CMK (cell line): ENCODE measurements at places on chromosomes 3 and 15.

DNA sequence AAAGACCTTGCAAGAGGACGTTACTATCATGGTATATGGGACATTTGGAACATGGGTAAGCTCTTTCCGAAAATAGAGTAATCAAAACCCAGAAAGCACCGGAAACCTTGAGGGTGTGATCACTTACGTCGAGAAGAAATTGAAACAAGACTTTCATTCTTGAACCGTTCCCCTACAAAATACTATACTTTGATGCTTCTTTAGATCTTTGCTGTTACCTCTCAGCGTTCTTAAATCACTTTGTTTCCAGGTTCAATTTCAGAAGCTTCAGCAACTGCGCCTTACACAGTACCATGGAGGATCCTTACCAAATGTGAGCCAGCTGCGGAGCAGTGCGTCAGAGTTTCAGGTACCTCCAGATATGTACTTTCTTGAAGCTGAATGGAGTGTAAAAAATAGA is 10.1 kb downstream of the CRTC3 start:
- no peak for DNase-seq

- DNase-seq: no peak
Measured at GRCh38 chr3:11434563-11435096, 162.4 kb downstream of the ATG7 start.

DNA sequence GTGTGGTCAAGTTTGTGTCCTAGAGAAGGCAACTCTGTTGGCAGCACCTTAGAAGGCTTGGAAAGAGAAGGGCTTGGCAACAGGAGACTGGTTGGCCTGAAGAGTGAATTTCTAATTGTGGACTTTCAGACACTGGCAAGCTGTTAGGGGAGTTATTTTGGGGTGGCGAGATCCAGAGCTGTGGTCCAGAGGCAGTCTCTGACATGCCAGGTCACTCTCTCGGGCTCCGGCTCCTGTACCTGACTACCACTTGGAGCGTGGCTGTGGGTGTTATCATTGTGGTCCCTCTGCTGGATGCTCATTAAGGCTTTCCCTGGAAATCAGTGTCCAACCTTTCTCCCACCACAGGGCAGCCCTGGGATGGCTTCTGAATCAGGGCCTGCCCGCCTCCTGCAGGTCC is 209.0 kb downstream of the SLCO3A1 start:
- no peak for DNase-seq

GRCh38 chr3:39748002-39748401 is 61.4 kb upstream of the MYRIP start:
- DNase-seq: no peak

DNA sequence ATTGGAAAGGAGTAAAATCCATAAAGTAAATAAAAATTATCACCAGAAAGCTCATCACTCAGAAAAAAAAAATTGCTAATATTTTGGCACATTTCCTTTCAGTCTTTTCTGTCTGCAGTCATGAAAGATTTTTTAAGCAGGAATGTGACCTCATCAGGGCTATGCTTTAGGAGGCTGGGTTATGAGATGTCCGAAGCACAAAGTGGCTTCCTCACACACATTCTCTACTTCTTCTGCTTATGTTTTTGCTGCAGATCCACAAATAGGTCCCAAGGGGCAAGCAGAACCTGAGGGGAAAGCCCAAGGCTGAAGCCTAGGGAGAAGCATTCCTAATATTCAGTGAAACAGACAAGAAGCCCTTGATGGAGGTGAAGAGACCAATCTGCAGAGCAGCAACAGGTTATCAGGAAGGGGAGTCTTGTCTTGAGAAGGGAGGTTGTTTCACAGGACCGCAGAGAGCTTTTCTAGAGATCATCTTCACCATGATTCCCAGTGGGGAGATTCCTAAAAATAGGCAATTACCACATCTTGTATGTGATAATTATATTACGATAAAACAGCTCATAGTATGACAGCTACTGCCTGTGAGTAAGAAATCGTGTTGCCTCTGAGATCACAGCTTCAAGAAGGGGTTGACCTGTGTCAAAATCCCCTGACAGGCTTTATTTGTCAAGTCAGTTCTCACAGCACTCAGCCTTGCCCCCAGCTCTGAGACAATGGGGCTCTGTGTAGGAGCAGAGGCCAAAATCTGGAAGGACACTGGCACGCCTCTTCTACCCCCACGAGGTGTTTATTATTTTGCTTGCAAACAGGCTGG is 60.5 kb downstream of the IGF2BP2 start:
- no peak for DNase-seq

DNA sequence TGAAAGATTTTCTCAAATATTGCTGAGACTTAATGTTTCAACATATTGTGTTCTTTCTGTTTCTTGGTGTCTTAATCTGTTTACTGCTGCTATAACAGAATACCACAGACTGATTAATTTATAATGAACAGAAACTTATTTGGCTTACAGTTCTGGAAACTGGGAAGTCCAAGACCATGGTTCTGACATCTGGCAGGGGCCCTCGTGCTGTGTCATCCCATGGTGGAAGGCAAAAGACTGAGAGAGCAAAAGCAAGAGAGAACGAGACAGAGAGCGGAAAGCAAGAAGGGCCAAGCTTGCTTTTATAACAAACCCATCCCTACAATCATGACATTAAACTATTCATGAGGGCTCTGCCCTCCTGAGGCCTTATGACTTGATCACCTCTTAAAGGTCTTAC is 88.7 kb downstream of the ARNT2 start:
- no peak for DNase-seq

GRCh38 chr3:76134166-76134565 is 348.8 kb upstream of the ZNF717 start:
- no peak for DNase-seq

GRCh38 chr15:92452143-92452542 is 58.5 kb downstream of the ST8SIA2 start:
- DNase-seq: no peak

DNA sequence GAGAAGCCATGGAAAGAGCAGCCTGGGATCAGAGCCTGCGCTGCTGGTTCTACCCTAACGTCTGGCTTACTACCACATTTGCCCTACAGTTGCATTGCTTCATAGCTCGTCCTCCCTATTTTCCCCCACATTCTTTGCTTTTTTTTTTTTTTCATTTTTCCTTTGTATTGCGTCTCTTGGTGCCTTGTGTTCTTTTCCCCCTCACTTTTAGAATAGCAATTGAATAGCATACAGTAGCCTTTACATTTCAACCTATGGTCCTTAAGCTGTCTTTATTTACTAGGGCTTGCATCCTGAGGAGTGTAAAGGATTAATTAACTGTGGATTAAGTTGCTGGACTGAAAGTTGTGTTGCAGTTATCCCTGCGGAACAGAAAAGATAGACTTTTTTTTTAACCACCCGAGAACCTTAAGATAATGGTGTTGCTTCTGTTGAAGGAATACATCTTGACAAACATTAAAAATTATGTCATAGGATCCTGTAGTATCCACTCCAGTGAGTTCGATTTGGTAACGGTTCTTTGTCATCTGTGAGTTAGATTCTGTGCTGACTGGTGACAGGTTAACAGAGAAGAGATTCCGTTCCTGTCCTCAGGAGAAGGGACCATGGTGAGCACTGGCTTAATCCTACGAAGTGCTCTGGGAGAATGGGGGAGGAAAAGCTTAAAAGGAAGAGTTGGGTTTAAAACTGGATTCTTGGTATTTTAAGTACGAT is 417.4 kb upstream of the NAALADL2 start:
- no peak for DNase-seq
